ENCODE measurements at places on chromosomes 12 and 14.

- no peak for DNase-seq
These were observed 5.2 kb downstream of the OR11G2 start for GRCh38 chr14:20195911-20196310.

DNA sequence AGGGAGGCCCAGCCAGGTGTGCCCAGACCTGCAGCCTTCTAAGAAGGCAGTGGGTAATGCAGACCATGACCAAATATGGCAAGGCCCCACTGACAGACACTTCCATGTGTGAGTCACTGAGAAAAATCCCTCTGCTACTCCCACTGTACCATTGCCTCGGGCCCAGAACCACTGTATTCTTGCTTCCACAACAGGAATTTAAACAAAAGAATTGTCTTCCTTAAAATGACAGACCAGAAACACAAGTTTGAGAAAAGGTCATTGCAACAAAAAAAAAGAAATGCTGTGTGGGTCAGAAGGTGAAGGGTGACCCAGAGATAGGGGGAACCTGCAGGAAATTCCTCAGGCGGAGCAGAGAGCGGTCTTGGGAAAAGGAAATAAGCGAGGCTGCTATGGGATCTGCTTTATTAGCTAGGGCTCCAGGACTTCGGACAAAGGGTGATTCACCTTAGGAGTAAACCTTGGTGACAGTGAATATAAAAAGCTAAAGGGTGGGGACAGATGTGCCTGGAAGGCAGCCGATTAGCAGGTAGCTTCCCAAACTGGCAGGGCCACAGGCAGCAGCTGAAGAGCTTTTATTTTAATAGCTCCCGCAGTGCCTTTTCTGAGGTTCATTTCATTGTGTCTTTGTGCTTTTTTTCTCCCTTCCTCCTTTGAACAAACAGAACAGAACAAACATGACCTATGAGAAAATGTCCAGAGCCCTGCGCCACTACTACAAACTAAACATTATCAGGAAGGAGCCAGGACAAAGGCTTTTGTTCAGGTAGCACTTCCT, 185.3 kb upstream of the BCL2L14 start:
- DNase-seq: no peak

DNA sequence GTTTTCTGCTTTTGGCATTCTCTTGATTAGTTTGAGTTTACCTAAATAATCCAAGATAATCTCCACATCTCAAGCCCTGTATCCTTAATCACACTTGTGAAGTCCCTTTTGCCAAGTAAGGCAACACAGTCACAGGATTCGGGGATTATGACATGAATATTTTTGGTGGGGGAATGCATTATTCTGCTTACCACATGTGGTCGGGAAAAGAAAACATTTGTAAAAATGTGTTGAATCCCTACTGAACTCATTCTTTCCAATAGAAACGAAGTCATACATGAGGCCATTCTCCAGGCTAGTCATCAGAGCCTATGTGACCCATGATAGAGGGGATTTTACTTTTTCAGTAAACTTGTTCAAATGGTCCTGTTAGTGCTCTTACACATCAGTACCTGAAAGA, 58.5 kb upstream of the PRICKLE1 start:
- no peak for DNase-seq

DNA sequence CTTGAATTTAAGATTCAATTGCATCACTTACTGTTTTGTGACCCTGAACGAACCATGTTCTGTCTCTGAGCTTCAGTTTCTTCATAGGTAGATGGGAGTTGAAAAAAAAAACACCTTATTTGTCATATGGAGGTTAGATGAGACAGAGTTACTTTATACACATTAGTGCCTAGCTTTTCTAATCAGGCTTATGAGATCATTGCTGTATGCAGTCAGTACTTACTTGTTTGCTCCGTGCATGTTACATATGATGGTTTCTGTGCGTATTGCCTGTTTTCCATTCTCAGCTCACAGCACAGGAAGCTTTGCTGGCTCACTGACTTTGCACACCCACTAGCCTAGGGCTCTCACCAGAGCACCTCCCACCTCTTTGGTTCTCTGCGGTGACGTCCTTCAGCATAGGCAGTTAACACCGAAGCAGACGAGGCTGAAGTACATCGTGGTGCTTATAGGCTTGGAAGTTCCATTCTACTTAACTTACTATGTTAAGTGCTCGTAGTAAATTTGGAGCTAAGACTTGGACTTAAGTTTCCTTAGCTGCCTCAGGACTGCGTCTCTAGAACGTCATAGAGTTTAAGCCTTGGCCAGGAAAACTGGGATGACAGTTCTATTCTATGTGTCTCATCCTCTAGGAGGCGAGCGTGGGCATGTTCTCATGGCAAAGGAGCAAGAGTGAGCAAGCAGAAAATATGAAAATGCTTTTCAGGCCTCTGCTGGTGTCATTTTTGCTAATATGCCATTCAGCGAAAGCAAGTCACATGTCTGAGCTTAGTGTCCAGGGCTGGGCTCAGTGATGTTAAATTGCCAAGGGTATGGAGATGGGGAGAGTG, 57.3 kb downstream of the NRXN3 start:
- no peak for DNase-seq

DNA sequence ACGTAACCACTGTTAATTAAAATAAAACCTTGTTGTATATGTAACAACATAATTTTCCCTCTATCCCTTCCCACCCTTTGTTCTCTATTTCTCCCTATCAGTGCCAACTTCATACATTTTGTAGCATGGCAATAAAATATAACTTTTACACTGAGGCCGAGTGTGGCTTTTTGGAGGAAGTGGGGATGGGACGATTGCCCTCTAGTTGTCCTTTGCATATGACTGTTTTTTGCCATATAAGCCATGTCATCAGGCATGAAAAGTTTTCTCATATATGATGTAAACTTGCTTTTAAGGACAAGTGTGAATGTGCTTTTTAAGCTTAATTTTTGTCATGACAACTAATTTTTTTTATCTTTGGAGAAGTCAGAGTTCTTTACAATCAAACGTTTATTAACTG, 6.2 kb upstream of the CCT2 start:
- DNase-seq: no peak

DNA sequence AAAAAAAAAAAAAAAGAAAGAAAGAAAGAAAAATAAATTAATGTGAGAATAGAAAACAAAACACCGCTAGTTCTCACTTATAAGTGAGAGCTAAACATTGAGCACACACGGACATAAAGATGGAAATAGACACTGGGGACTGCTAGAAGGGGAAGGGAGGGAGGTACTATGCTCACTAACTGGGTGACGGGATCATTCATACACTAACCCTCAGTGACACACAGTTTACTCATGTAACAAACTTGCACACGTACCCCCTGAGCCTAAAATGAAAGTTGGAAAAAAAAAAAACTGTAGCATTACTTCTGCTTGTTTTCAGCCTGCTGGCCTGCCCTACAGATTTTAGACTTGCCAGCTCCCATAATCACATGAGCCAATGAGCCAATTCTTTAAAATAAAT, 10.5 kb upstream of the PRMT5 start:
- no peak for DNase-seq

DNA sequence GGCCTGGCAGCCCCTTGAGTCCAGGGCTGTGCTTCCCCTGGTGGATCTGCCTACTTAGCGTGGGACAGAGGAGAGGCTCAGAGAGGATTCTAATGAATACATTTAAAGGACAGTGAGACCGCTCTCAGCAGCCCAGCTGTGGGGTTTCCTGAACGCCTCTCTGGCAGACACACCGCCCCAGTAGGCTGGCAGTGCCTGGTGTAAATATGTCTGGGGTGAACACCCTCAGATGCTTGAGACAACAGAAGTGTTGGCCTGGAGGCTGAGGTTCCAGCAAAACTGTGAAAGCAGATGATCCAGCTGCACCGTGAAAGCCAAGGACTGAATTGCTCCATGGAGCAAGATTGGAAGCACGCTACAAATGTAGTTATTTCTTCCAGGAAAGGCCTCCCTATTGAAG, 55.1 kb downstream of the LRRC74A start:
- DNase-seq: no peak

GRCh38 chr12:62792236-62792870, 142.6 kb downstream of the PPM1H start:
- no peak for DNase-seq

Data from T47D (cell line).